ENCODE measurements at places on chromosomes 3 and 15.

DNA sequence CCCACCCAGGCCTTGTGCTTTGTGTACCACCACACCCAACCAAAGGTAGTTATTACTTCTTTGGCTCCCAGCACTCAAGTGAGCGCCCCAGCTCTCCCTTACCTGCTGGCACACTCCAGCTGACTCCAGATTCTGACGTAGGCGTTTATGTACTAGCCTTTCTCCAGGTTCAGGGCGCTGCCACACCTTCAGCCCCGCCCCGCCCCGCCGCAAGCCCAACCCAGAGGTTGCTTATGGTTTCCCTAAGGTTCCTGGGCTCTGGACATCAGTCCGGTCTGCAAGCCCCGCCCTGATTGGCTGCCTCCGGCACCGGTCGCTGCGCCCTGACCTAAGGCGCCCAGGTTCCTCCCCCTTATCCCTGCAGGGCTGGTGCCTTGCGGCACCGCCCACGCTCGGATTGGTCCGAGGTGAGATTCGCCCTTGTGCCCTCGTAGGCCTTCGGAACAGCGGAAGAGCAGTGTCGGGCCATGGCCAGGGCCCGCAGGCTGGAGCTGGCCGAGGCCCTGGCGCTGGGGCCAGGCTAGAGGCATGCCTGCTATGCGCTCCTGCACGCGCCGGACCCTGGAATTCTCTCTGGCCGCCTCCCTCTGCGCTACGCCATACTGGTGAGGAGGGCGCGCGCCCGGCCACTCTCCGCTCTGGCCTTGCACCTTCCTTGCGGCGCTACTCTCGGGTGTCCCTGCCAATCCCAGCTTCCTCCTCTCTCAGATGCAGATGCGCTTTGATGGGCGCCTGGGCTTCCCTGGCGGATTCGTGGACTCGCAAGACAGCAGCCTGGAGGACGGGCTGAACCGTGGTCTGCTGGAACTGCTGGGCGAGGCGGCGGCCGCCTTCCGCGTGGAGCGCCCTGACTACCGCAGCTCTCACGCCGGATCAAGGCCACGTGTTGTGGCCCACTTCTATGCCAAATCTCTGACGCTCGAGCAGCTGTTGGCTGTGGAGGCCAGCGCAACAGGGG lies 19.8 kb upstream of the NUDT16 start:
- no peak for DNase-seq

- no peak for DNase-seq
These were observed 38.7 kb downstream of the ROBO1 start for GRCh38 chr3:79729096-79729495.

- no peak for DNase-seq
These were observed 3.3 kb upstream of the GMNC start for GRCh38 chr3:190865828-190866227.

GRCh38 chr3:131503320-131503635 lies 507 bp upstream of the MRPL3 start:
- DNase-seq, result peak; percentile 32

- DNase-seq, result no peak
These were observed 20.5 kb downstream of the FAM240A start for GRCh38 chr3:46632792-46633191.

- no peak for DNase-seq
These were observed 95.1 kb downstream of the TP63 start for GRCh38 chr3:189726277-189726676.

DNA sequence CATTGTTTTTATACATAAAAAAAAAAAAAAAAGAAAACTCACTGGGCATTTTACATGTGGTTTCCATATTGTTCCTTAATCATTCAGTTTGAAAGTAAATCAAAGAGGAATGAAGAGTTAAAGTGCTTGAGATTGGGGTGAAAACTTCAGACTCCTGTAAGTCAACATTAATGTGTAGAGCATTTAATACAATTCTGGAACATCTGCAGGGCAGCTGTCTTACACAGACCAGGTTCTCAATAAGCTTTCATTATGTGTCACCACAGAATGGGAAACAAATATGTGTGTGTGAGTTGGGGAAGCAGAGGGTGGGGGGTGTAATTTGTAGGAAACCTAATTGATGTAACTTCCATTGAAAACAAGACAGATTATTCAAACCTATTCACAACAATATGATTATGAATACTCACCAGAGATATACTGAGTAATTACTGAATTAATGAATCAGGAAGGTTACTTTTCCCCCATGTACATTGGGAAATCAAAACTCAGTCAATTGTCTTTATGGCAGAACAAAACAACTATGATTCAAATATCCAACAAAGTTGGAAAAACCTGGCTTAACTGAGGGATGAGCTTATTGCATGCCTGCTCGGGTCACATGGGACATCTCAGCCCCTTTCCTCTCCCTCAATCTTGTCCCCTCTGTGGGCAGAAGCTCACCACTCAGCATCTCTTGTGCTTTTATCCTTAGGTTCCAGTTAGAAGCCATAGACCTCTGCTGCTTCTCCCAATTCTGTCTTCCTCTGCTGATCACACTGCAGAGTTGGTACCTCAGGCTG lies 281.2 kb upstream of the THBS1 start:
- no peak for DNase-seq
